ENCODE measurements at places on chromosomes 5 and 9.

DNA sequence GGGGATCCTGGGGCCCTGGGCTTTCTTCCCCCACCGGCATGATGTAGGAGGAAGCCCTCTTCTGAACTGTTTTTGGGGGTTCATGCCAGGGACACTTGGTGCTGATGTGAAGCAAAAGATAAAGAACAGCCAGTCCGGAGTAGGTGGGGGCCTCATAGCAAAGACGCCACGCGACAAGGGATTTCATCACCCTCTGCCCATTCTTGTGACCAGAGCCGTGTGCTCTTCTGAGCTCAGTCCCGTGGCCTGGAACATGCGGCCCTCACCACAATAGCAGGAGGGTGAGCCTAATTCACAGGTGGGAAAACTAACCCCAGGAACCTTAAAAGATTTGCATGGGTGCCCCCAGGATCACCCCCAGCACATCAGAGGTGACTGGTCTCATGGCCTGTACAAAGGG lies 225.9 kb downstream of the HSPA4 start:
- DNase-seq: peak; percentile 24

GRCh38 chr5:150264667-150265603 lies 24.6 kb downstream of the CAMK2A start:
- no peak for DNase-seq

- no peak for DNase-seq
These were observed 309.3 kb downstream of the DOCK8 start for GRCh38 chr9:524008-524407.

DNA sequence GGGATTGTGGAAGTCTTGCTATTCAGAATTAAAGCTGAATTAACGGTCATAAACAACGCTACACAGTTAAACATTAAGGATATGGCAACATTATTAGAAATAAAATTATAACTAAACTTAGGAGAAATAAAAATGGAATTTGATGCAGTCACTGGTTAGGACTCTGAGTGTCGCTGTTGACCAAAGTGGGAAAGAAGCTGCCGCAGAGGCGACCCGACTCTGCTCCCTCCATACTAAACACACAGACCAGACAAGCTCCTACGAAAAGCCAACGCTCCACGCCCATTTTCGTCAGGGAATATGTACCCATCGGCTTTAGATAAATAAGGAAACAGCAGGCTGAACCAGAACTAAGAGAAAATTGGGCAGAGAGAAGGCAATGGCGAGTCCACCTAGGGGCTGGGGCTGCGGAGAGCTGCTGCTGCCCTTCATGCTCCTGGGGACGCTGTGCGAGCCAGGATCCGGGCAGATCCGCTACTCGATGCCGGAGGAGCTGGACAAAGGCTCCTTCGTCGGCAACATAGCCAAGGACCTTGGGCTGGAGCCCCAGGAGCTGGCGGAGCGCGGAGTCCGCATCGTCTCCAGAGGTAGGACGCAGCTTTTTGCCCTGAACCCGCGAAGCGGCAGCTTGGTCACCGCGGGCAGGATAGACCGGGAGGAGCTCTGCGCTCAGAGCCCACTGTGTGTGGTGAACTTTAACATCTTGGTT lies at the start of gene PCDHGA5:
PCDHGA5 (plus strand) TSS at position 211 of the 709 bp plus-strand sequence; CDS start at position 380, 169 bp downstream.
- DNase-seq: no peak

- no peak for DNase-seq
These were observed 232.9 kb downstream of the SPOCK1 start for GRCh38 chr5:137266186-137266585.

DNA sequence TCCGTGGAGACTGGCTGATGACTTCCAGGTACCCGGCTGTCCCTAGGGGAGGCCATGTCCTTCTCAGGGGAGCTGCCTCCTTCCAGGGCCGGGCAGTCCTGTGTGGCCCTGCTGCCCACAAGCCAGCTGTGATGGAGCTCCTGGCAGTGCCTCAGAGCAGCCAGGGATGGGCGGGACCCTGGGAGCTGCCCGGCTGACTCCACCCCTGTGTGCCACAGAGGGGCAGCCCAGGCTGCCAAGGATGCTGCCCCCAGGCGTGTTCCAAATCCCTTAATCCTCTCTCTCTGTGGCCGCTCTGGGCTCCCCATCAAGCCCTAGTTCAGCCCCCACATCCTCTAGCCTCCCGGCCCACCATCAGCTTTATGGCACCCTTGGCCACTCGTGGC lies 7.0 kb upstream of the SCGB3A1 start:
- DNase-seq: no peak

DNA sequence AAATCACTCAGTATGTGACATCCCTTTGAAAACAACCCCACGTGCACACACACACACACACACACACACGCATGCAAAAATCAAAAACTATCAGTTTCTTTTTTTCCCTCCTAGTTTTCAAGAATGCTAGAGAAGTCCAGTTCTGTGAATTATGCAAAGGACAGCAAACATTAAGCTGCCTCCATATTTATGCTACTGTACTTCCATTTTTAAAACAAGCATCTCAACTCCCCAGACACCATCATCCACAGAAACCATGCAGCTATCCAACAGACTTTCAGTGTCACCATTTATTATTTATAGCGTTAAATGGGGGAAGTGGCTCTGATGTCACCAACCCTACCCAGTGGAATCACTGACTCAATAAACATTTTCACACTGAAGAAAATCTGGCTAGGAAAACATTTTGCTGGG lies 1.6 kb downstream of the FBXW11 start:
- peak; percentile 62 for DNase-seq

GRCh38 chr5:36934740-36935356 lies 58.3 kb downstream of the NIPBL start:
- no peak for DNase-seq

DNA sequence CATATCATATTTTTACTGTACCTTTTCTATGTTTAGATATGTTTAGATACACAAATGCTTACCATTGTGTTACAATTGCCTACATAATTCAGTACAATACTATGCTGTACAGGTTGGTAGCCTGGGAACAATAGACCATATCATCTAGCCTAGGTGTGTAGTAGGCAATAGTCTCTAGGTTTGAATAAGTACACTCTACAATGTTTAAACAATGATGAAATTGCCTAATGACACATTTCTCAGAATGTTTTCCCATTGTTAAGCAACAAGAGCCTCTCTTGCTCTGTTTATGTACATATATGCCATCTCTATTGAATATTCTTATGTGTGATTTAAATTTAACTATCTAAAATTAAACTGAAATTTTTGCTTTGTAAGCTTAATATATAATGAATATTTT lies 209.6 kb upstream of the ST8SIA4 start:
- DNase-seq: no peak

GRCh38 chr9:14165376-14166035 lies 148.4 kb downstream of the NFIB start:
- DNase-seq: no peak

- DNase-seq: no peak
These were observed 125.8 kb downstream of the MACROH2A1 start for GRCh38 chr5:135273212-135273611.

DNA sequence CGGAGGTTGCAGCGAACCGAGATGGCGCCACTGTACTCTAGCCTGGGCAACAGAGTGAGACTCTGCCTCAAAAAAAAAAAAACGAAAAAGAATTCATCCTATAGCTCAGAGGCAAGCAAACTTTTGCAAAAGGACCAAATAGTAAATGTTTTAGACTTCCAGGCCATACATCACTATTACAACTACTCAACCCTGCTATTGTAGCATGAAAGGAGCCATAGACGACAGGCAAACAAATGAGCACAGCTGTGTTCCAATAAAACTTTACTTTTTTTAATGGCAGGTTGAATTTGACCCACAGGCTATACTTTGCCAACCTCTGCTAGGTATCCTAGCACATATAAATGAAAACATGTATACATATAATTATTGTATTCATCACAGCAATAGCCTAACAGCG lies 58.9 kb upstream of the SLC30A5 start:
- DNase-seq: no peak

GRCh38 chr9:14127656-14128055 lies 186.3 kb downstream of the NFIB start:
- DNase-seq: no peak

GRCh38 chr9:125241000-125241862 lies at the start of gene HSPA5:
HSPA5 (minus strand) TSS chr9:125241343; CDS start chr9:125241126, 217 bp downstream.
- peak; percentile 100 for DNase-seq

DNA sequence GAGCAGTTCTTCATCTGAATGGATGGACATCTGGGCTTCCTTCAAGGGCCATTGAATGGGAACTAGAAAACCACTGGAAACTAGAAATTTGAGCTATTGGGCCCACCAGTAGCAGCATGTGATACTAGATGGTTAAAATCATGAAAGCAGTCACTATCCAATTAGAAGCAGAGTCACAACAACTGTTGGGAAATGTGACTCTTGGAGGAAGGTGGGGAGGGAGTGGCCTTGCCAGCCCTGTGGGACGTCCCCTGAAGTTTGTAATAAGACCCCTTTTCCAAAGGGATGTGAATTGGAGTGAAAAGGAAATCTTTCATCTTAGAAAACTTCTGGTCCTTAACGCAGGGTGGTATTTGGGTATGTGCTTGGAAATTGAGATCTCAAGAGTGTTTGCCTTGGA lies 5.6 kb downstream of the RAB24 start:
- DNase-seq: no peak

- no peak for DNase-seq
These were observed 79.3 kb upstream of the ZNF618 start for GRCh38 chr9:113796646-113797426.

DNA sequence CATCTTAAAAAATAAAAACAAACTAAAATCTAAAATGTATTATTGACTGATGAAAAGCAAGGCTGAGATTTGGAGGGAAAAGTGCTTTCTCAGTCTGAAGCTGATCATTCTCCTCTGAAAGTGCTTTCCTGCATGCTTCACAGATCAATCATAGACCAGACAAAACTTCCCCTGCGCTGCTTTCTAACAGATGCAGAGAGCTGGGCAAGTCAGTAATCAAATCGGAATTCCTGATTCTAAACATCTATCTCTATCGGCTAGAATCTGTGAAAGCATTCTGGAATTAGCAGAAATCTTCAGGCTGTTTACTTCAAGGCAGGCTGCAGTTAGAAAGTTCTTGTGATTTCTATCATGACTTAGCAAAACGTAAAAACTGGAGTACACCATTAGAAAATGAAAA lies 15.6 kb upstream of the FAM81B start:
- DNase-seq: no peak

- no peak for DNase-seq
These were observed 161.5 kb upstream of the KIF2A start for GRCh38 chr5:62144401-62145022.

GRCh38 chr9:123316053-123316718 lies 39.8 kb upstream of the CRB2 start:
- DNase-seq: peak; percentile 85

GRCh38 chr5:122091936-122092600 lies 14.0 kb upstream of the LOX start:
- DNase-seq: peak; percentile 37

DNA sequence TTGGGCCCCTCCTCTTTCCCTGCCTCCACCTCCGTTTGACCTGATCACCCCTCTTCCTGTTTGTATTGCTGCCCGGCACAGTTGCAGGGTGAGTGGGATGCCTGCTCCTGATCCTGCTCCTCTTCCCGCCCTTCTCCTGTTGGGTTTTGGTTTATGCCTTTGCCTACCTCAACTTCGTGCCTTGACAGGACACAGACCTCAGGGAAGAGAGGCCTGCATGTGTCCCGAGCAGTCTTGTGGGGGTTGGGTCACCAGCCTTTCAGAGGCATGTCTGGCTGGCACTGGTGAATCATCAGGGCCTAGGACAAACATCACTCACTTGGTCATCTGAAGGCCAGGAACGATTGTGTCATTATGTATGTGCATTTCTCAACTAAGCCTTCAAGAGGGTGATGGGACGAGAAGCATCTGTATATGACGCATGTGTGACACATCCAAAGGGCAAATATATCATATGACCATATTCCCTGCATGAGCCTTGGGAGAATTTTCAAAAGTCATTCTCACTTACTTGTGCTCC lies 56.9 kb downstream of the NPR3 start:
- no peak for DNase-seq

GRCh38 chr5:131384173-131384572 lies 120.3 kb downstream of the CDC42SE2 start:
- peak; percentile 82 for DNase-seq

DNA sequence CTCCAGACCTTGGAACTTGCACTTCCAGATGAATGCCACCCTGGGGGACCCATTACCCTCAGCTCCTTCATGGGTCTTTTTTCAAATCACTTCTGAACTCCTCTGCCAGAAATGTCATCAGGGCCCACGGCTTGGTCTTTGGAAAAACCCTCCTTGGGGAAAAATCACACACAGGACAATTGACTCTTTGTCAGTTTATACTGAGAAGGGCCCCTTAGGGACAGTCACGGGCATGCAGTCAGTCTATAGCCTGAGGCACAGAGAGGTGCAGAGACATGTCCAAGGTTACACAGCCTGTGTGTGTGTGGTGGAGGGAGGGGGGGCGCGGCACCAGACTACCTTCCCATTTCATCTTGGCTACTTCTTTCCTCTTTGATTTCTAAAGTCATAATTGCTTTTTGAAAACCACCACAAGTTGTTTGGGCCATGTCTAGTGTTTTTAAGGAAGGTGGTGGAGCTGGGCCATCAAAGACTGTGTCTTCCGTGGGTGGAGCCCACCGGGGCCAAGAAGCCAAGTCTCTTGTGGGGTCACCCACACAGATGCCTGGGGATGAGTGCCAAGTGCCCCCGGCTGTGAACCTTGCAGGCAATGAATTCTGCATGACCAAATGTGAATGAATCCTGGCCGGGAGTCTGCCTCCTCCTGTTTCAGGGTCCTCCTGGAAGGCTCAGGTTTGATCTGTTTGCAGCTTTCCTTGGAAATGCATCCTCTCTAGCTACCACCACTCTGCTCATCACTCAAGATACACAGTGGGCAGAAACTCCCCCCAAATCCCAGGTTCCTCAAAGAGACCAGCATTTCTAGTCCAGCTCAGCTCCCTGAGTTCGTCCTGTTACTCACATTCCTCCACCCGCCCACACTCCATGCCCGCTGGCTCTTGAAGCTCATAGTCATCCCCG lies 200.1 kb upstream of the TBC1D2 start:
- no peak for DNase-seq

DNA sequence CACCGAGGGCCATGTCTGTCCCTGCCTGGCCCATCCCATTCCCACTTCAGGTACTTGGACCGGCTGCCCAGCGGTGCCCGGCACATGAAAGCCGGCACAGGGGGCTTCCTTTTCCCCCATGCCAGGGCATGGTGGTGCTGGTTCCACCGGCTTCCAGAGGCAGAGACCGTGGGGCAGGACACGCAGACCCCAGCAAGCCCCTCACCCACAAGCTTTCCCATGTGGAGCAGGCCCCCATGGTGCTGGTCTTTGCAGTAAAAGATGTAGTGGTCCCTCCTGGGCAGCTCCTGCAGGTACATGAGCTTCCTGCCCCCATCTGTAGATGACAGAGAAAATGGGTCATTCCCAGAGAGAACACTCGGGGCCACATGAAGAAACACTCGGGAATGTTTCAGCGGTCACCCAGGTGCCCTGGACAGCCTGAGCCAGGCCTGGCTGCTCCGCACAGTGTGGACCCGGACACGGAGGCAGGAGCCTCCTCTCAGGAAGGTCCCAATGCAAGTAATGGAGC lies 2.0 kb downstream of the OBP2B start:
- no peak for DNase-seq

- DNase-seq: no peak
These were observed 140.0 kb downstream of the GCNT1 start for GRCh38 chr9:76598981-76599380.

- DNase-seq: no peak
These were observed 25.6 kb upstream of the SPIN1 start for GRCh38 chr9:88362681-88363080.

- DNase-seq: no peak
These were observed 24.1 kb downstream of the GOLGA2 start for GRCh38 chr9:128251732-128252100.

GRCh38 chr9:4222357-4222756 lies 77.5 kb downstream of the GLIS3 start:
- DNase-seq: no peak

Data from hematopoietic multipotent progenitor cell treated with erythropoietin and hydrocortisone succinate and interleukin-3 and kit ligand, for 4 days (in vitro differentiated cells).